ENCODE measurements at places on chromosomes 13 and 19.

DNA sequence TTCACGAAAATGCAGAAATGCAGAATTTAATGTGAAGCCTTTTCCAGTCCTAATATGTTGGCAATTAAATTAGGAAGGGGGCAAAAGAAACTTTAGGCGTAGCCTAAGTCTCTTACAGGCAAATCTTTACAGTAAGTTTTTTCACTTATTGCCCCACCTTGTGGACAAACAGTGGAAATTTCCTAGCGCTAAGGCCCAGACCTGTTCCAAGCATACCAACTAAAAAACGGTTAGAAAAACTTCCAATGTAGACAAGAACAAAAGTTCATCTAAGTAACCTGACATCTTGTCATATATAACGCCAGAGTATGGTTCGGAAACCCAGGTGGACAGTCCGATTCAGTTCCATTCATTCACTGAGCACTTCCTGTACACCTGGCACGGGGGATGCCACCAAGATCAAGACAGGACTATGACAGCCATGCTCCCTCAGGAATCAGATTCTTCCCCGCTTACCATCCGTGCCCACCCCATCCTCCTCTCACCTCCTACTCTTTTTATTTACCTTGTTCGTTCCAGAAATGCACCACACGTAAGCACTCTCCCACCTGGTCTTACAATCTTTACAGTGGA lies 4.9 kb downstream of the ZAR1L start:
- DNase-seq, result no peak

- DNase-seq, result no peak
Observed at GRCh38 chr13:66780814-66781213, 449.3 kb downstream of the PCDH9 start.

DNA sequence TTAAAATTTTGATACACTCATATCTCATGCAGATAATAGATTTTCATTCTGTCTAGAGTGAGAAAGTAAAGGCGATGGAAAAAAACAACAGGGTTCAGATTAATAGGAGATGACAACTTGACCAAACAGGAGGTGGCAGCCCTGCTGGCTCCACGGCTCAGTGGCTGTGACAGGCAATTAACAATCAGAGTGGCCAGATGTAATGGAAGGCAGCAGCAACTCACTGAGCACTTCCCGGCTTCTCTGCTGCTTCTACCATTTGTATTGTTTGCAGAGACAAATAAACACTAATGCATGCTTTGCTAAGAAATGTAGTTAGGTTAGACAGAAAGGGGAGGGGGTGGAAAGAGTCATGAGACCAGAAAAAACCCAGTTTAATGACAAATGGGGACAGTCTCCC lies 473.0 kb upstream of the SLC10A2 start:
- DNase-seq, result no peak

DNA sequence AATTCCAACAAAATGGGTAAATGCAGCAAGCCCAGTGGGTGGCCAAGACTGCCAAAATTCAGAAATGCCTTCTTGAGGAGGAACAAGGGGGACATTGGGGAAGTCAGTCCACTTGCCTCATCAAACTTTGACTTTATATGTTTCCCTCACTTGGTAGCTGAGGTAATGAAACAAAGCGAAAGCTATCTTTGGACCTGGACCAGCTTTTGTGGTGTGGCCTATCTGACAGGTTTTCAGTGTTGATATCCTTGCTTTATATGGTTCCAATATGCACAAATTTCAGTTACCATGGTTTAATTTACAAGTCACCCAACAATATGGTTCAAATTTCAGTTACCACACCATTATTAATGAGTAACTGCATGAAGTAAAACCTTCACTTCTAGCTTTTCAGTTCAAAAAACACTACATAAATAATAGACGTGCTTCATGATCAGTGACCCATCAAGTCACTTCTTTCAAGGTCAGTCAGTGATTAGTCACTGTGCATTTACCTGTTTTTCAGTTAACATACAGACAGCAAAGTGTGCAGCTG lies 17.7 kb upstream of the POU4F1 start:
- DNase-seq, result no peak

DNA sequence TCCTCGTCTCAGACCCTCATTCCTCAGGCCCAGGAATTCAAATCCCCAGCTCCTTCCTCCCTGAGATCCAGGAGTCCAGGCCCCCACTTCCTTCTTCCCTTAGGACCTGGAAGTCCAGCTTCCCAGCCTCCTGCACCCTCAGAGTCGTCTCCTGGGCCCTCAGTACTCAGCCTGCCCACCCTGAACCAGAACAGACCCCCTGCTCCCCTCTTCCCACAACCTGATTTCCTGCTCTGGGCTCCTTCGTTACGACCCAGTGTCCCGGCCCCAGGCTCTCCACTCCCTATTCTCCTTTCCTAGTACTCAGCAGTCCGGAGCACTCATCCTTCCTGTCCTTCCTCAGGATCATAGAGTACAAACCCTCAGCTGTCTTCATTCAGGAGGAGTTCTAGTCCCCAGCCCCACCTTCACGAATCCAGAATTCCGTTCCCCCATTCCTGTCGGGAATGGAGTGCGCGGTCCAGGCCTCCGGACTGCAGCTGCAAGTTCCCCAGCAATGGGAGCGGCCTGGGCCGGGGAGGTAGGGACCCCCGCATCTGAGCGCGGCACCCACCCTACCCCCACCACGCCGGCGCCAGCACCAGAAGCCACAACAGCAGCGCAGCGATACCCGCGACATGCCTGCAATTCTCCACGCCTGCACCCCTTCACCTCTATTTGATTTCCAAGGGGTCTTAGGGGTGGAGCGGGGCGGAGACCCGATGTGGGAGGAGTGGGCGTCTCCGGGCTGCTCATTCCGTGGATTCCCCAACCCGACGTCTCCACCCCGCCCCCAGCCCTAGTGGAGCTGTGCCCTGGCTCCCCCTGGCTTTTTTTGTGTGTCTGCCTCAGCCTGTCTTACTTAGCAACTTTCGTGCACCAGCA lies 12.7 kb downstream of the EGLN2 start:
- no peak for DNase-seq

- no peak for DNase-seq
Observed at GRCh38 chr19:3279306-3279705, 54.8 kb downstream of the CELF5 start.

- DNase-seq, result no peak
Observed at GRCh38 chr19:6278740-6279619, 795 bp downstream of the MLLT1 start.

DNA sequence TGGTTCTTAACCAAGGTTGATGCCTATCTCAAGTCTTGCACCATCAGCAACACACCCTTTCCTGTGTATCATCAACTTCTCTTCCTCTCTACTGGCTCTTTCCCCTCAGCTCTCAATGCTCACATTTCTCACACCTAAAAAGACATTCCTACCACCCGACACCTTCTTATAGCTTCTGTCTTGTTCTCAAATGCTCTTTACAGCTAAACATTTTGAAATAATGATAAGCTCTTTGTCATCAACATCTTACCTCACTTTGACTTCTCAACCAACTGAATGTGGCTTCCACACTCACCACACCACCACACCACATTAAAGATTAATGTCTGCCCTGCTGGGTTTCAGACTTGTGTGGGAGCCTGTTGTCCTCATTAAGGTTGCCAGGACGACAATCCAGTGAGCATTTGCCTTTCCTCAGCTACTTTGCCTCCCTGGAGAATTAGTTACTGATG lies 67.8 kb downstream of the RXFP2 start:
- DNase-seq, result no peak

DNA sequence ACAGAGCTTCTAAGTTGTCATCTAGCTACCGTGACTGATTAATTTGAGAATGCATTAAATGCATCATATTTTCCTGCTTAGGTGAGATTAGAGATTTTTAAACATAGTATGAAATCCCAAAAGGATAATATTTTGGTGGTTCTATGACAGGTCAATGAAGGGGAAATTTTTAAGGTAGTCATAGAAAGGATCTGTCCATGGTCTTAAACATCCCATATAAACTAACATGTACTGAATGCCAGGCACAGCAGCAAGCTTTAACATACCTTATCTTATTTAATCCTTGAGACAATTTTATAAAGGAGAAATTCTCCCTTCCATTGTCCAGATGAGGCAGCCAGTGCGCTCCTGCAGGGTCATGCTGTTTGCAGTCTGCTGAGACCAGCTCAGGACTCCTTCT lies 466.0 kb downstream of the FGF14 start:
- DNase-seq, result no peak

GRCh38 chr13:101140087-101140770 lies 276.1 kb downstream of the NALCN start:
- no peak for DNase-seq

- no peak for DNase-seq
Observed at GRCh38 chr19:52786078-52786463, 520 bp downstream of the ZNF600 start.

DNA sequence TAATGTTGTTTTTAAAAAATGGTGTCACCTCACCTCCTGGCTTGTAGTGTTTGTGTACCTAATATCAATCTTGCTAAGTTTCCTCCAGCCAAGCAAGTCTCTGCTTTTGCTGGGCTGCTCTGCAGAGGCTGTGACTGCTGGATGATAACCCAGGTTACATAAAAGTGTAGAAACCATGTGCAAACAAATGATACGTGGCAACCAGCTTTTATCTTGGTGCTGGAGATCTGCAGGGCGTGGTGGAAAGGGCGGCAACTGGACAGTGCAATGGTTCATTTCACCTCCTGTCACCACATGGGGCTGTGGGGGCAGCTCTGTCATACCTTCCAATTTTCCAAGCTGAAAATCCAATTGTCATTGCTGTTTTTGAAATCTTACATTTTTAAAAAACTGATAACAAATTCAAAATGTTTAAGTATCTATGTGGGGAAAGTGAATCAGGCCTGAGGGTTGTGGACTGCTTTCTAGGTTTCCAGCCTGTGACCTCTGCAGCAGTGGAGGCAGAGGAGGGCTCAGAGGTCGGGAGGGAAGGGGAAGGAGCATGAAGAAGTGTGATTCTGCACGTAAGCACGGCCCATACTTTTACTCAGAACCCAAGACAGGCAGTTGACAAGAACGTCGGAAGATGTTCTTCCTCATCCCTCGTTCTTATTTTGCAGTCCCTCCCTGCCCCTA lies 9.7 kb downstream of the GPR42 start:
- DNase-seq, result no peak

- DNase-seq, result no peak
Observed at GRCh38 chr19:44447916-44448674, at the start of gene ZNF229. Gene ZNF229 (minus strand): TSS chr19:44448472. CDS start chr19:44442847, 5,625 bp downstream.

DNA sequence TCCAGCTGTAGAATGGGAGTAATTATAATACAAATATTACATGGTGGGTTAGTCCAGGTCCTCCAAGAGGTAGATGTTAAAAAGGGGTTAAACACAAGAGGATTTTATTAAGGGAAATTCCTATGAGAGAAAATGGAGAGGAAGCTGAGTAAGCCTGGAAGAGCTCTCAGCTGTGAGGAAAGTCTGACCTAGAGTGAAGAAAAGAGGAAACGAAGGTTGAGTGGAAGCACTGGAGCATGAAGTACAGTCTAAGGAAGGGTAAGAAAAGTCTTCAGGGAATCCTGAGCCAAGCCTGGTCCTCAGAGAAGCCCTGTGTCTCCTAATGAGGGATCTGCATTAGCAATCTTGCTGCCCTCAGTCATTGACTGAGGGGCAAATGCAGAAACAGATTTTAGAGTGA lies 506.2 kb downstream of the GPC5 start:
- no peak for DNase-seq

DNA sequence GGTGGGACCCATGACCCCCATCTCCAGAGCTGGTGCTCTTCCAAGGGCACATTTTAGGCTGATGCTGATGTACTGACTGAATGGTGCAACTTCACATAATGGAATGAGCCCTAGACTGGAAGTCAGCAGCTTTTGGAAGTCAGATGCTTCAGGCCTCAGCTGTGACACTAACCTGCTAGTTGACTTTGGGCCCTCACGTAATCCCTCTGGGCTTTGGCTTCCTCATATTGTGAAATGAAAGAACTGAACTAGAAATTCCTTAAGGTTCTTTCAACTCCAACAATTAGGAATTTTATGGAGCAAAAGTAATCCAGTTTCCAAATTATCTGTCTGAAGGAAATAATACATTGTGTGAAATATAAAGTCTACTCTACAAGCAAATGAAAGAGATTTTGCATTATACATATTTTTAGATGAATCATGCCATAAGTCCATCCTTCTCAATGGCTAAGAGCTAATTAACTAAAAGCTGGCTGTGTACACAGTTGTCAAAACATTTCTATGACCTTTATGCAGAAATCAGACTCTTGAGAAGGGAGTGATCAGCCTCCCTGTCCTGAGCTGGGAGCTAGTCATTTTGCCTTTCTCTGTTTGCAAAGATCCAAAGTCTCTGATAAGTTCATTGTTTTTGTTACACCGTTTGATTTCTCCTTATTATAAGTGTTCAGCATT lies 204.2 kb downstream of the DCLK1 start:
- DNase-seq, result no peak

- no peak for DNase-seq
Observed at GRCh38 chr13:70905035-70905434, 796.8 kb upstream of the KLHL1 start.

DNA sequence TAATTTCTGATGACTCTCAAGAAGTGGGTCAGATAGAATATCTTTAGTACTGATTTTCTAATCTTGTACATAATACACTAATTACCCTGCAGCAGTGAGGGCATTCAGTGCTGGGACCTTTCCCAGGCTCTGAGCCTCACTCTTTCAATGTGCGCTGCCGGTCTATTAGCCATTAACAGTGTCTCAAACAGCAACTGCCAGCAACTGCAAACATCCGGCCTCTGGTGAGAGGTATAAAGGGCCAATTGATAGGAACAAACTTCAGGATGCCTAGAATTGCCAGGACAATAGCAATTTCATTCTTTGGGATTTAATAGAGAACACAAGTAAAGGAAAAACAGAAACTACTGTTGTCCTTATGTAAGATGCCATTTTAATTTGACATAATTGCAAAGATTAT lies 604.4 kb upstream of the SPRY2 start:
- no peak for DNase-seq
